ENCODE measurements at places on chromosomes 16 and 17. TPM values are rescaled to one million over a fixed set of nuclear protein-coding genes. Genes with fewer than 3 reads are reported as not detected.
A peak's percentile ranks its signal among the peaks of the same experiment; 100 is the strongest.

GRCh38 chr17:80813318-80813717 is 178.3 kb upstream of the CHMP6 start:
- H3K27me3 ChIP-seq, result no peaks in the 10 kb centered on the region
- no peak overlapping the region for H3K27ac ChIP-seq
- DNase-seq, result no peak
- no peaks in the 10 kb centered on the region for H3K4me1 ChIP-seq

GRCh38 chr17:79715098-79715942 is 15.4 kb upstream of the ENPP7 start:
- no peaks in the 10 kb centered on the region for H3K4me1 ChIP-seq
- H3K27ac ChIP-seq, result no peak overlapping the region
- DNase-seq, result no peak
- H3K36me3 ChIP-seq, result no peaks in the 10 kb centered on the region
- no peak overlapping the region for H3K4me3 ChIP-seq

GRCh38 chr17:76134911-76135809 is 5.9 kb downstream of the FOXJ1 start:
- peaks cover 48% of the 10 kb centered on the region for H3K27me3 ChIP-seq
- H3K27ac ChIP-seq, result no peak overlapping the region
- H3K4me3 ChIP-seq, result no peak overlapping the region
- H3K4me1 ChIP-seq, result no peaks in the 10 kb centered on the region

- H3K4me1 ChIP-seq, result peaks cover 20% of the 10 kb centered on the region
- H3K27ac ChIP-seq, result peak overlapping the region; percentile 83
- no peaks in the 10 kb centered on the region for H3K36me3 ChIP-seq
- H3K4me3 ChIP-seq, result peak overlapping the region; percentile 57
- no peaks in the 10 kb centered on the region for H3K27me3 ChIP-seq
Observed at GRCh38 chr16:24701521-24701951, 27.9 kb upstream of the TNRC6A start.

- no peak overlapping the region for H3K4me3 ChIP-seq
- H3K27ac ChIP-seq, result no peak overlapping the region
- DNase-seq, result no peak
- no peaks in the 10 kb centered on the region for H3K4me1 ChIP-seq
- no peaks in the 10 kb centered on the region for H3K36me3 ChIP-seq
Observed at GRCh38 chr16:73290258-73290657, 242.3 kb upstream of the ZFHX3 start.

- peaks cover 16% of the 10 kb centered on the region for H3K4me1 ChIP-seq
- H3K27me3 ChIP-seq, result no peaks in the 10 kb centered on the region
- H3K27ac ChIP-seq, result no peak overlapping the region
- no peaks in the 10 kb centered on the region for H3K36me3 ChIP-seq
- DNase-seq, result no peak
- H3K4me3 ChIP-seq, result no peak overlapping the region
Observed at GRCh38 chr17:63555500-63556156, 5.4 kb downstream of the DCAF7 start.

PRSS8 gene
- total RNA-seq, result not detected

DNA sequence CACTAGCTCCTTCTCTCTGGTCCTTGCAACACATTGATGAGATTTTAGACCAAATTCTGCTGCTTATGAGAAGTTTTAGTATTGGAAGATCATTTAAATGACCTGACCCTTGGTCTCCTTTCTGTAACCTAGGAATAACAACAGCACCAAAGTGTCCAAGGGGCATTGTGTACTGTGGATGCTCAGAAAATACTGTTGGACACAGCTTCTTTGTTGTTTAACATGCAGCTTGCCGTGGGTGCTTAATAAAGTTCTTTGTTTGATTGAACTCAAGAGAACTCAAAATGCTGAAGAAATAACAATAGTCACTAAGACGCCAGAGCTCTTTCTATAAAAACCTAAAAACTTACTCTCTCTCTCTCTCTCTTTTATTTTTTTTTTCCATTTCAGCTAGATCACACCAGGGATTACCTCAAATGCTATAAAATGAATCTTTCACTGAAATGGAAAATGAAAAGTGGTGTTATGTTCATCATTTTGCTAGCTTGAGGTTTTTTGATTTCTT is 548.9 kb upstream of the CDH8 start:
- no peaks in the 10 kb centered on the region for H3K4me1 ChIP-seq
- no peak overlapping the region for H3K4me3 ChIP-seq
- no peaks in the 10 kb centered on the region for H3K27me3 ChIP-seq
- no peaks in the 10 kb centered on the region for H3K36me3 ChIP-seq

DNA sequence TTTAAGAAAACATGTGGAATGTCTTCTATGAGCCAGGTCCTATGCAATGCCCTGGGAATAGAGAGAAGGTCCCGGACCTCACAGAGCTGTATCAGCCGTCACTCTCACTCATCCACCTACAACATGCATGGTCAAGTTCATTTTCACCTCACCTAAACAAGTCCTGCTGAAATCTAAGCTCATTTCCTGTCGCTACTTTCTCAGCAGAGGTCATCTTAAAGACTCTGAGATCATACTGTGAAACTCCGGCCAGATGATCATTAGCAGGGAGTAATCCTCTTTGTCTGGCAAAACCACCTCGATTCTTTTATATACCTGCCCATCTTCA is 66.2 kb upstream of the LYRM9 start:
- no peaks in the 10 kb centered on the region for H3K36me3 ChIP-seq
- no peak for DNase-seq
- no peak overlapping the region for H3K27ac ChIP-seq
- H3K4me3 ChIP-seq, result no peak overlapping the region
- no peaks in the 10 kb centered on the region for H3K4me1 ChIP-seq
- peaks cover 5% of the 10 kb centered on the region for H3K27me3 ChIP-seq

GRCh38 chr17:80720610-80721577 is 176.3 kb downstream of the RPTOR start:
- no peaks in the 10 kb centered on the region for H3K27me3 ChIP-seq
- peaks cover 21% of the 10 kb centered on the region for H3K4me1 ChIP-seq
- H3K36me3 ChIP-seq, result no peaks in the 10 kb centered on the region
- no peak overlapping the region for H3K27ac ChIP-seq

DNA sequence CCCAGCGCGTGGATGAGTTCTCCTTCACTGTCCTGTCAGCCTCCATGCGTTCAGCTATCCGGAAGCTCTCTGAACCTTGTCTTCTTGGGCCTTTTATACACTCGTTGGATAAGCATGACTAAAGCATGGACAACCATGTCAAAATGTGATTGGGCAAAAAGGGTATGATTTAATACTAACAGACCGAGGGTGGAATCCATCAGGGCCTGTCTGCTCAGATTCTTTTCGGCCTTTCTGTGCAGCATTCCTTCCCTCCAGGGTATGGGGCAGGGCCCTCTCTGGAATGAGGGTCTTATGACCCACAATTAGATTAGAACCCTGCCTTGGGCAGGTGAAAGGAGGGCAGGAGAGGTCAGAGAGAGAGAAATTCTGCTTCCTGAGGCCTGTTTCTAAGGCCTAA is 14.0 kb upstream of the CCL5 start:
- H3K36me3 ChIP-seq, result no peaks in the 10 kb centered on the region
- no peaks in the 10 kb centered on the region for H3K27me3 ChIP-seq
- no peak for DNase-seq
- H3K27ac ChIP-seq, result no peak overlapping the region

All from GM23248 (cell line).